Brain microvascular endothelial cell (primary cell): ENCODE measurements at places on chromosomes 11 and 22.

- DNase-seq: no peak
Observed at GRCh38 chr11:81941998-81942397, 791.7 kb downstream of the FAM181B start.

DNA sequence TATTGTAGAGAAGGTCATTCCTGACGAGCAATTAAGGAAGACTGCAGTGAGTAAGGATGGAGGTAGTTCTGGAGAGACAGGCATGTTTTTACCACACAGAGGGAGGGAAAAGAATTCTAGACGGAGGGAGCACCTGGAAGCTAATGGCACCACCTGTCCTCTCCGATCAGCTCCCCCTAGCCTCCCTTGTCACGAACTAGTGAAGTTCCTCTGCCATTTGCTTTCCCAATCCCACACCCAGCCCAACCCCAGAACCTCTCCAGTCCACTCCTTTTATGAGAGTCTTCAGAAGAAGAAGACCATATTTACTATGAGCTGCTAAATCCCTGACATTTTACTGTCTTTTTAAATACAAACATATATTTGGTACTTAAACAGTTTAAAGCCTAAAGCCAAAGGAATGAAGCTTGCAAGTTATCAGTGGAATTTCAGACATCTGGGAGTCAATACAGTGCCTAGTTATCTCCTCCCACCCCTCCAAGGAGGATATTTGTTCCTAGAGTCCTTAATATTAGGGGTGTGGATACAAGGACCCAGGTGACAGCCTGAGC, 46.1 kb upstream of the HSPA8 start:
- DNase-seq: no peak

DNA sequence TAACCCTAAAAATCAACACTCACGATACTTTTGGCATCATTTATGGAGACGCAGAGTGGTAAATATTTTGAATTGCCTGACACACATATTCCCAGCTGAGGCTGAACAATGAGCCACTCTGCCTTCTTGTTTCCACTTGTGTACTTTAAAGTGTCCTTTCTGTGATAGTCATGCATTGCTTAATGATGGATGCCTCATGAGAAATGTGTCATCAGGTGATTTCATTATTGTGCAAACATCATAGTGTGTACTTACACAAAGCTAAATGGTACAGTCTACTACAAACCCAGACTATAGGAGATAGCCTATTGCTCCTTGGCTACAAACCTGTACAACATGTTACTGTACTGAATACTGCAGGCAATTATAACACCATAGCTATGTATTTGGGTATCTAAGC, 44.2 kb downstream of the MRE11 start:
- DNase-seq: peak; percentile 55

DNA sequence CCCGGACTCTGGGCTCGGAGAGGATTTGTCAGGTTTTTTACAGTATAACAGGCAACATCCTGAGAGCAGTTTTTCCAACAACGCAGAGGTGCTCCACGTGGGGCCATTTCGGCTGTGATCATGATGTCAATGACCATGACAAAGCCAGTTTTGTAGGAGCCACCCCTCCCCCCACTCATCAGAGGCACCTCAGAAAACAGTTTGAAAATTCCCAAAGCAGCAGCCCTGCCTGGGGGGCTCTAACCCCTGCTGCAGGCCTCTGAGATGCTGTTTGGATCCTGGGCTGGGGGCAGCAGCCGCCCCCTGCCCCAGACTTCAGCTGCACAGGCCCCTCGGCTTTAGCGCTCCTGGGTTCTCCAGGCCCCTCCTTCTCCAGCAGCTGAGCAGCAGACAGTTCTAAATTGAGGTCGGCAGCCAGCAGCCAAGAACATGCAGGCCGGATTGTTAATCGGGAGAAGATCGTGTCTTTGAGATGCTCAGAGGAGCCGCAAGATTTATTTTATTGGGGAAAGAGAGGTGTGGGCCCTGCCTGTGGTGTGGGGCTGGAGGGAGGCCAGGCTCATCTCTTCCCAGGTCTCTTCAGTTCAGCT, 19.4 kb downstream of the NFAM1 start:
- no peak for DNase-seq

DNA sequence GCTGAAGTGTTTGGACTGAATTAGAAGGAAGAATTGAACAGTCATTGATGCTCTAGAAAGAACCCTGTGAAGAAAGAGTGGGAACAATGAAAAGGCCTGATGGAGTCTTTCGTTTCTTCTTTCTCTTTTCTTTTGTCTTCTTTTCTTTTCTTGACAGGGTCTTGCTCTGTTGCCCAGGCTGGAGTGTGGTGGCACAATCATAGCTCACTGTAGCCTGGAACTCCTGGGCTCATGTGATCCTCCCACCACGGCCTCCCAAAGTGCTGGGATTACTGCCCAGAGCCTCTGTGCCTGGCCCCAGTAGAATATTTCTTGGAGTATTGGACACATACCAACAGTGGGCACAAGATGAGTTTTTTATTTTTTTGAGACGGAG, 1.1 kb downstream of the FEN1 start:
- DNase-seq: no peak

DNA sequence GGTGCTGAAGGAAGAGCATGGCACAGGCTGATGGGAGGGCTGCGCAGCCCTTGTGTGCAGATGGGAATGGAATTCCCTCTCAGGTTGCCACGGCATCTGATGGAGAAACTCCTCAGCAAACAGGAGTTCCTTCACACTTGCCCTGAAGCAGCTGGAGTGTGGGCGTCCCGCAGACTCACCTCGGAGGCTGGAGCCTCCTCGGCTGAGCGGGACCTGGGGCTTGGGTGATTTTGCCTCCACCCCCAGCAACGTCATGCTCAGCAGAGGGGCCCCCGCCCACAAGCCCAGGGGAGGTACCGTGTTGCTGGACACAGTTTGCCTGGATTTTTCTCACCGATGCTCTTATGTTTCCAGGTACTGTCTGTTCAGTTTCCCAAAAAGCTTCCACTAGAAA, 63.4 kb downstream of the MYO7A start:
- DNase-seq: no peak

- no peak for DNase-seq
Observed at GRCh38 chr11:46236918-46237247, 40.6 kb upstream of the CREB3L1 start.

DNA sequence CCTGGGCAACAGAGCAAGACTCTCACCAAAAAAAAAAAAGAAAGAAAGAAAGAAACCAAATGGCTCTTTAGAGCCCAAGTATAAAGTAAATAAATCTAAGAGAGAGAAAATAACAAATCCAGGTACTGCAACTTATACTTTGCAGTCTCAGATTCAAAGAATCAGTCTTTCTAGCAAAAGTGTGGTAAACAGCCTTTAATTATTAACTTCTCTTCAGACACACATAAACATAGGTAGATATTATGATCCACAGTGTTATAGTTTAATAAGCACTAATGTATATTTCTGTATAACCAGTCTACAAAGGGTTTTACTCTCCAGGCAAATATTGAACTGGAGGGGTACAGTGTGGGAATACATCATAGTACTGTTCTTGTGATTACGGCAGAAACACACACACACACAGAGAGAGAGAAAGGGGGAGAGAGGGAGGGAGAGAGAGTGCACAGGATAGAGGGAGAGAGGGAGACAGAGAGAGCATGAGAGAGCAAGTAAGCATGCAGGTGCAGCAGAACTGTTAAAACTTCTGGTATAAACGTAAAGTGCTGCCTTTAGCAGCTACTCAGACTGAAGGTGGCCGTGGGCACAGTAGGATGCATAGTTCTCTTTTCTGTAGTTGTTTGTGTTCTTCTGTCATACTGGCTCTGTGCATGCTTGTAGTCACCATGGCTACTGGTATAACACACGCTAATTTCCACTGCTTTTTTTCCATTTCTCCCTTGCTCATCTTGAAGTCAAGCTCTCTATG, 32.3 kb downstream of the MTMR2 start:
- DNase-seq: peak; percentile 64

- peak; percentile 52 for DNase-seq
Observed at GRCh38 chr11:1271002-1271401, 38.4 kb downstream of the TOLLIP start.

DNA sequence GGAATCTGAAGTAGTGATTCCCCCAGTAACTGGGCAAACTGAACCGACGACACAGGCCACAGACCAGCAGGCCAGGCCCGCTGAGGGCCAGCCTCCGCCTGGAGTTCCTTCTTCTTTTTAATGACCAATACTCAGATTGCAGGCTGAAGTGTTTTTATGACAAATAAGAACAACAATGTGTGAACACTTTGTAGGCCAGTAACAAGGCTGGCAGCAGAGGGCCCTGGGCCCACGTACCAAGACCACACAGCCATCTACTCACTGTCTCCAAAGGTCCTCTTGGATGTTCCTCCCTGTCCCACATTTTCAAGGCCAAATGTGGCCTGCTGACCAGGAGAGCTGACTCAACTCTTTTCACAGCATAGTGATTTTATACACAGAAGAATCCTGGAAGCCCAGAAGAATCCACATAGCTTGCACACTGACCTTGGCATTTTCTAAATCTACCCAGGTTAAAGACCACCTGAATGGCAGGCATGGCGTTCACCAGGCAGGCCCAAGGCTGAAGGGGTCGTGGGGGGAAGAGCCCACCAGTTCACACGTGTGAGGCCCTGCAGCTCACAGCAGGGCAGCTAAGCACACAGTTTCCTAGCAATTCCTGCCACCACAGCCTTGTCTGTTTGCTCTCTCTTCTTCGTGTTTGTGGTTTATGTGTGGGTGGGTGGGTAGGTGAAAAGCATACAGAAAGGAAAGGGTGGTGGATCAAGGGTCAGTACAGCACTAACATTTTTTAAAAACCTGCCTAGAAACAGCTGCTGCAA, 13.3 kb downstream of the SMCO4 start:
- DNase-seq: peak; percentile 28

DNA sequence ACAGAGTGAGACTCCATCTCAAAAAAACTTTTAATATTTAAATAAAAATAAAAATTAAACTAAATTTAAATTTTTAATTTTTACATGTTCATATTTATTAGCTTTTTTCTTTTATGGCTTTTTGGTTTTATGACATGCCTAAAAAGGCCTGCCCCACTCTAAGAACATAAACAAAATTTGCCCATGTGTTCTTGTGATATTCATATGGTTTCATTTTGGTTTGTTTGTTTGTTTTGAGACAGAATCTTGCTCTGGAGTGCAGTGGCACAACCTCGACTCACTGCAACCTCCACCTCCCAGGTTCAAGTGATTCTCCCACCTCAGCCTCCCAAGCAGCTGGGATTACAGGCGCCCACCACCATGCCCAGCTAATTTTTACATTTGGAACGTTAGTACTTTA, 27.7 kb downstream of the SUSD2 start:
- DNase-seq: no peak

- DNase-seq: no peak
Observed at GRCh38 chr22:23722160-23722559, 28.8 kb downstream of the ZNF70 start.

GRCh38 chr11:46529095-46529905, 64.5 kb downstream of the AMBRA1 start:
- peak; percentile 45 for DNase-seq

- peak; percentile 87 for DNase-seq
Observed at GRCh38 chr22:20904008-20904979, 12.9 kb upstream of the CRKL start.

DNA sequence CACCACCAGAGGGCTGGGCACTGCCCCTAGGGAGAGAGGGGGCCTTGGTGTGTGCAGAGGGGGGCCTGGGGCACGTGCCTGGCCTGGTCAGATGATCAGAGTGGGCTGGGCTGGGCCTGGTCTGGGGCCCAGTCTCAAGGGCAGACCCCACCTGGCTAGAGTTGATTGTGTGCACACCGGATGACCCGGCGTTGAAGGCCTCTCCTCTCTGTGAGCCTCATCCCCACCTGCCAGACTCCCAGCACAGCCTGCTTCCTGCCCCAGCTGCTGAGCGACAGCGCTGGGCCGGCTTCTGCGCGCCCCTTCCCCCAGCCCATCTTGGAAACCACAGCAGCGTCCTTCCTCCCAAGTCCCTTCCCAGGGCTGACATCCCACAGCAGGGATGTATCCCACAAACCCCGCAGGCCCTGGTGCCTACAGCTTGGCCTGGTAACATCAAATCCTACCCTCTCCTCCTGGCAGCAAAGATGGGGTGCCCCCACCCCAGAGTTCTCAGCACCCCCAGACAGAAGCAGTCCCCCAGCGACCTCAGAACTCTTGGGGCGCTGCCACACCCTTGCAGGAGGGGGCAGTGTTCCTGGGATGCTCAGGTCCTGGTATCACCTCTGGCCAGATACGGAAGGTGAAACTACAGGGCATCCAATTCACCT, 11.0 kb upstream of the TSSC4 start:
- DNase-seq: no peak

- DNase-seq: no peak
Observed at GRCh38 chr11:40215556-40215955, 1243.9 kb downstream of the LRRC4C start.

DNA sequence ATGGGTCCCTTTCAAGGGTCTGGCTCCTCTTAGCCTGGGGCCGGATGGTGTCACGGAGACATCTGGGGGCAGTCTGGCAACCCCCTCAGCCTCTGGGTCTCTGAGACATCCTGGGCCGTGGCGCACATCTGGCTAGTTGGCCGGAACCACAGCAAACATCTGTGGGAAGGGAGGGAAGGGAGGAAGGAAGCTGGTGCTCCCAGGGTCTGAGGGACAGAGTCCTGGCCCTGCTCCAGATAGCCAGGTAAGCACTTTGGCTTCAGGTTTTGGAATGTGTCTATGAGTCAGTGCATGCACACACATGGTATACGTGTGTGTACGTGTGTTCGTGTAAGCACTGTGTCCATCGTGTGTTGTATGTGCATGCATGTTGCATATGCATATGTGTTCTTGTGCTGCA, 225.1 kb downstream of the MN1 start:
- no peak for DNase-seq

GRCh38 chr11:123197711-123198110, 2.7 kb upstream of the CLMP start:
- peak; percentile 70 for DNase-seq

DNA sequence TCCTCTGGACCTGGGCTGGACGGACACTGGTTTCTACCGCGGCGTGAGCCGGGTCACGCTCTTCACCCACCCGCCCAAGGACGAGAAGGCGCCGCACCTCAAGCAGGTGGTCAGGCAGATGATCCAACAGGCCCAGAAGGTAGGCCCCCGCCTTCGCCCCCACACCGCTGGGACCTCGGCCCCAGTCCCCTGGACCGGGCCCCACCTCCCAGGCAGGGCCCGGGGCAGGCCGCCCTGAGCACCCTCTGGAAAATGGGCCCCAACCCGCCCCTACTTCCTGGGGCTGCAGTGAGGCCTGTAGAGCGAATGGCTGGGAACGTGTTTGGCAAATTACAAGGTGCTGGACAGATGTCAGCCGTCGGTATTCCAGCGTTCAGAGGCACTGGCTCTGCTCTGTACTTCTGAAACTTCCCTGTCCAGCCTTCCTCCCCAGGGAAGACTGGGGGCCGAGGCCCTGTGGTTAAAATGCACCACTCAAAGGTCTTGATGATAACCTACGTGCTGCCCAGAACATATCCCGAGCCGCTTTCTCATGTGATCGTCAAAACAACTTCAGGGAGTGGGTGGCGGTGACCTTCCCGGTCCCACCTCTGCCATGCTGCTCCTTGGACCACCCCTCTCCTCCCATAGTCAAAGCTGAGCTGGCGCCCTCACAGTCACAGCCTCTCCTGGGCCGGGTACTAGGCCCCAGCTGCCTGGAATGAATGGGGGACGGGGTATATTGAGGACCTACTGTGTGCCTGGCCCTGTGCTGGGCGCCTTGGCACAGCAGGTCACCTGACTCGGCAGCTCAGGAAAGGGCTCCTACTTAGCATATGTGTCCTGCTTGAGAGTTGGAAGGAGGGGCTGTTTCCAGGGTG, 869 bp downstream of the FAM83F start:
- DNase-seq: no peak
